ENCODE measurements at places on chromosomes 12 and 14.

- no peak for DNase-seq
Observed at GRCh38 chr12:64187370-64187769, 34.7 kb downstream of the KICS2 start.

DNA sequence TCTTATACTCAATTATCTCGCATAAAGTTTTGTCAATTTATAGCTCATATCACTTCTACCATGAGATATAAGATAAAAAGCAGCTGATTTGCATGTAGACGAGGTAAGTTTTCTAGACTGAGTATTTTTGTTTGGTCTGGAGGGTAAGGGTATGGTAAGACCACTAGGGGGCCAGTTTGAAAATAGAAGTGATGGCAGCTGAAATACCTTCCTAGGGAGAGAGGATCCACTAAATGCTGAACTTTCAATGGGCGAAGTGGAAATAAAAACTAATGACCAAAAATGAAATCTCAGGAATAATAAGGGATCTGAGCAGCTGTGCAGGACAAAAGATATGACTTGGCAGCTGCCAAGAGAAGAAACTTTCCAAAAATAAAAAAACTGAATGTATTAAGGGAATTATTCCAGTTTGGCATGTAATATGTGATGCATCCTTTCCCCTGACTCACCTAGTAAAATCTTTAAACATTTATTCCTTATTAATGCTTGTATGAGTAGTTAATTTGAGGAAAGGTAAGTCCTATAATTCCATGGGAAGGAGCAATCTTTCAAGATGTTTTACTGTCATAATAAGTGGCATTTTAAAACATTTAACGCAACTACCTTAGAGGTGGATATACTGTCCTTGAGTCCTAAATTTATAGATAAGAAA, 754.5 kb downstream of the C12orf50 start:
- DNase-seq, result no peak

- DNase-seq, result no peak
Observed at GRCh38 chr14:36915081-36915480, 253.4 kb downstream of the PAX9 start.

DNA sequence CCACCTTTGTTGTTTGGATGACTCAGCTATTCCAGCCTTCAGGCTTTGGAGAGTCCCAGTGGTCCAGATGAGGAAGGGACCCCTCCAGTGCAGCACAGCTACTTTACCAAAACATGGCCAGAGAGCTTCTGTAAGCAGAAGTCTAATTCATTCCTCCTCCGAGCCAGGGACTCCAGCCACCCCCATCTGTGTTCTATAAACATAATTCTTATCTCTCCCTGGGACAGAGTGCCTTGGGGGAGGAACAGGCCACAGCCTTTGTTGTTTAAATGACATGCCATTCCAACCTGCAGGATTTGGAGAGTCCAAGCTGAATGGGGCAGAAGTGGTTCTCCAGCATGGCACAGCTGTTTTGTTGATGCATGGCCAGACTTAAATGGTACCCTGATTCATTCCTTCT, 994.0 kb downstream of the TRHDE start:
- DNase-seq, result no peak

DNA sequence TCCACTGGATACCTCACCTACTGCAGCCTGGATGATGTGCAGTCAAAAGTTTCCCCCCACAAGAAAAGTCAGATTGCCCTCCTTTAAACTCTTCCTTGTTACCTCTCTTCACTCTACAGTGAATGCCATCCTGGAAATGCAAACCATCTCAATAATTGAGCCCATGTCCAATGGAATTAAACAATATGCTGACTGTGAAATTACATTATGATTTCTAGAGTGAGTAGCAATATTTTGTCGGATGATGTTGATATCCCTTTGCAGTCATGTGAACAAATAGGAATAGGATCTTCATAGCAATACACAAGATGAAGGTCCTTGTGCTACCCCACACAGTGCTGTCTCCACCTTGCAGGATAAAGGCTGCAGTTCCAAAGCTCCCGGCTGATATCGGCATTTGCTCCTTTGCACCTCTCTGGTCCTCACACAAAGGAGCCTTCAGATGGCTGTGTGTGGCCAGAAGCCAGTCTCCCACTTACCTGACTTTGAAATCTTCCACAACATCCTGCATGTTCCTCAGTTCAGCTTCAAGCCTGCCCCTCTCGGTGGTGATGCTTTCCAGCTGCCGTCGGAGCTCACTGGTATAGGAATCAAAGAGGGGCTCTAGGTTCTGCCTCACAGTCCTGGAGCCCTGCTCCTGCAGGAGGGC, 1.5 kb downstream of the KRT75 start:
- no peak for DNase-seq

DNA sequence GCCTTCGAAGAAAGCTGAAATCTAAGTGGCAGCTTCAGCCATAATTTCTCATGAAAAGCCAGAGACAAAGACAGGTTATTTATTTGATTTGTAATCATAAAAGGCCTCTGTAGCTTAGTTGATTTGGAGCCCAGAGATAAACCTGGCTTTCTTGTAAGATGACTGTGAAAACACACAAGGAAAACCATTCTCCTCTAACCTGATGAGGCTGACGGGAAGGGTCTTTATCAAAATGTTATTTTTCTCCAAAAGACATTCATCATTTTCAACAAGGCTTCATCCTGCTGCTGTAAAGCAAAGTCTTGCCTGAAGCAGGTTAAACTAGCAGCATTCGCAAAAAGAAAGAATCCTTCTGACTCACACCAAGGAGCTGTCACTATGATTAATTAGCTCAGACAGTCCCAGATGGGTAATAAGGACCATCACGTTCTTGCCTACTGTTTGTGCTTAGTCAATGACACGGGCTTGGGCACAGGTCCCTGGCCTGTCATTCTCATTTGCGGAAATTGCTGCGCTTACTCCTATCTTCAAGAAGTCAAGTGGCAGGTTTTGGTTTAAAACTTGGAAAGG, 286.6 kb downstream of the C12orf75 start:
- no peak for DNase-seq

- no peak for DNase-seq
Observed at GRCh38 chr12:42660117-42660516, 70.6 kb upstream of the PRICKLE1 start.

GRCh38 chr12:89192429-89192828, 159.9 kb downstream of the DUSP6 start:
- no peak for DNase-seq
